ENCODE measurements at places on chromosomes 11 and 22.

DNA sequence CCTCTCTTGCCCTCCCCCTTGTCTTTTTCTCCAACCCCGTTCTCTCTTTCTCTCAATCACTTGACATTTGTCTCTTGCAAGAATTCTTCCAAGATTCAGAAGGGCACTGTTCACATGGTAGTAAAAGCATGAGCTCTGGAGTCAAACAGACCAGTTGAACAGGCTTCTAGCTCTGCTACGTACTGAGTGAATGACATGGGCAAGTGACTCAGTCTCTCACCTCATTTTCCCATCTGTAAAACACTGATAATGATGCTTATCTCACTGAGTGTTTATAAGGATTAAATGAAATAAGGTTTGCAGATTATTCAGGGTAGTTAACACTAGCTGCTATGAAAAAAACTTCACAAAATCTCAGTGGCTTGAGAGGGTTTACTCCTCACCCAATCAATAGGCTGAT lies 5.9 kb upstream of the IL10RA start:
- no peak for DNase-seq

- DNase-seq = no peak
Observed at GRCh38 chr11:76566811-76567210, 103.7 kb downstream of the LRRC32 start.

DNA sequence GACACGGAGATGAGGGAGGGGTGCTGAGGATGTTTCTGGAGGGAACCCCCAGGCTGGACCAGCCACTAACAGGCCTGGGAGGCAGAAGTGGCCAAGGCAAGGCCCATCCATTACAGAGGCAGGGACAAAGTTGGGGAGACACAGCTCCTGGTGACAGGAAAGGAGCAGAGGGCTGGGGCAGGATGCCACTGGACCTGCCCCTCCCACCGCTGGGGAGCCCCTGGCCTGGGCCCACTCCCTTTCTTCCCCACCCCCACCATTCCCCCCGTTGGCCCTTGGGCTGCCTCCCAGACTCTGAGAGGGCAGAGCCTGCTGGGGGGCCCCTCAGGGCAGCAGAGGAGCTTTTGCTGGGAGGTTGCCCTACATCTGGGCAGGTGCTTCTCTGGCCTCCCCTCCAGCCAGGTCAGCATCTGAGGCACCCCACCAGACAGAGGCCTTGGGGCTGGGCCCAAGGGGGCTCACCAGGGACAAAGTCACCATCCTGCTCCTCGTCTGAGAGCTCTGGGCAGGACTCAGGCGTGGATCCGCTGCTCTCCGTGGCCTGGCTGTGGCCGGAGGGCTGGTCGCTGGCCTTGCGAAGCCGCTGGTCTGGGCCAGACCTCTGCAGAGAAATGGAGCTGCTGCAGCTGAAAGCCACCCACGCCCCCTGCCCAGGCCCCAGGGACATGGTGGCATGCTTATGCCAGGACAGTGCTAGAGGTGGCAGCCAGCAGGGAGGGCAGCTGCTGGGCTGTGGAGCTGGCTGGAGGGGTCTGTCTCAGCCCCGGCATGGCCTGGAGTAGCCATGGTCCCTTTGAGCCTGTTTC lies 33.1 kb upstream of the CARS1 start:
- DNase-seq = no peak

DNA sequence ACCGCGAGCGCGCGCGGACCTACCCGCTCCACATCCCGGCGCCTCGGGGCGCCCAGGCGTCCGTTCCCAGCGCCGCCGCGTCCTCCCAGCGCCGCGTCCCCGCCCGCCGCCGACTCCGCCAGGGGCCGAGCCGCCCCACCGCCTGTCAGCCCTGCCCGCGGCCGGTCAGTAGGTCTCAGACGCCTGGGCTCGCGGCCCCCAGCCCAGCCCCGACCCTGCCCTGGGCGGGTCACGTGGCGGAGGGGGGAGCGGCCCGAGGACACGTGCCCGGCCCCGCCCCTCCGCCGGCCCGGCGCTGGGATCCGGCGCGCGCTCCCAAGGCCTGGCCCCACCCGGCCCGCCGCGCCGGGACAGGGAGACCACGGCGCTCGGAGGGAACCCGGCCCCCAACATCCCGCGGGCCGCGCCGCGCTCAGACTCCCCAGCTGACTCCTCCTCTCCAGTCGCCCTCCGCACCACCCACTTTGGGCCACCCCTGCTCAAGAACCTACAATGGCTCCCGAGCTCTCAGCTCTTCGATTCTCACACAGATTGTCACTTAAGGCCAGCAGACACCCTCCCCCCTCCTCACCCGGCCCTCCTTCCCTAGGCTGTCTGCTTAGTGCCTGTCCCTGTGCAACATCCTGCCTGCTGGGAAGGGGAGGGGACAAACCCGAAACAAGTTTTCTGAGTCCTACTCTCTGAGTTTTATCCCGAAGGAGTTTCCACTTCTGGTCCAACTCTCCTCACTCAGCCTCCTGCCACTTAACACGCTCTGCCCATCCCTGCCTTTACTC lies at the start of gene RAB3IL1:
TSS of gene RAB3IL1 (minus strand) at position 233 of the 776 bp plus-strand sequence. CDS start at position 34, 199 bp downstream.
- DNase-seq = no peak

GRCh38 chr22:20259327-20259688 lies 8.8 kb downstream of the RTN4R start:
- DNase-seq = no peak

GRCh38 chr11:130636722-130637464 lies 188.4 kb downstream of the ADAMTS15 start:
- DNase-seq = peak; percentile 24

- no peak for DNase-seq
Observed at GRCh38 chr11:123258877-123259276, 63.8 kb upstream of the CLMP start.

DNA sequence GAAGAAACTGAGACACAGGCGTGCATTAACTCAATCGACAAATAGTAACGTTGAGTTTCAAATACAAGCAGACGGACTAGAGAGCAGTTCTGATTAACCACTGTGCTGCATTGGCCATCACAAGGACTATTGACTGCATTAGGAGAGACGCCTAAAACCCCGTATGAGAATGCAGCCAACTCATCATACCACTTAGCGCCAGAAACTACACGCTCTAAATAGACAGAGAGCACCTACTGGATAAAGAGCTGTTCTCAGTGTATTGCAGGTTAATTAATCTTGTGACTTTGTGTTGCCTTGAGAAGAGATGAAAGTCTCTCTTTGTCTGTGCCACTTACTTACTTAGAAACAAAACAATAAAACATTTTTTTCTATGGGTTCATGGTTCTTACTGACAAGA lies 484.0 kb downstream of the OPCML start:
- DNase-seq = no peak

DNA sequence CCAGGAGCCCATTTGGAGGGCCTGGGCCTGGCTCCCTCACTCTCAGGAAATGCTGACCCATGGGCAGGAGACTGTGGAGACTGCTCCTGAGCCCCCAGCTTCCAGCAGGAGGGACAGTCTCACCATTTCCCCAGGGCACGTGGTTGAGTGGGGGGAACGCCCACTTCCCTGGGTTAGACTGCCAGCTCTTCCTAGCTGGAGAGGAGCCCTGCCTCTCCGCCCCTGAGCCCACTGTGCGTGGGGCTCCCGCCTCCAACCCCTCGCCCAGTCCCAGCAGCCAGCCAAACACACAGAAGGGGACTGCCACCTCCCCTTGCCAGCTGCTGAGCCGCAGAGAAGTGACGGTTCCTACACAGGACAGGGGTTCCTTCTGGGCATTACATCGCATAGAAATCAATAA lies 37.1 kb downstream of the CDKN1C start:
- DNase-seq = no peak

DNA sequence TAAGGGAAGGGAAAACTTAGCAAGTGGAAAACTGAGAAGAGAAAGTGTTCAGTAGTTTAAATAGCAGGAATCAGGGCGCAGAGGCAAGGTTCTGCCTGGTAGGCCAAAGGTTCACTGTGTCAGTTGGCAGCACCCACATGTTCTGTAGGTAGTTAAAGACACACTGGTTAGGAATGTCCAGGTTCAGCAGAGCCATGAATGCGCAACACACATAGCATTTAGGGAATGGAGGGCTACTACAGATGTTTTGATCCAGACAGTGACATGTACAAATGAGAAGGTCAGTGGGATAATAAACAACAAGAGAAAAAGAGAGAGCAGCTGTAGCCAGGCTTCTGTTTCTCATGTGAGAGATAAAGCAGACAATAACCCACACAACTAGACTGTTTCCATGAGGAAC lies 56.2 kb upstream of the ARHGAP42 start:
- DNase-seq = no peak

GRCh38 chr22:49036513-49036912 lies 791.2 kb downstream of the BRD1 start:
- DNase-seq = no peak

- no peak for DNase-seq
Observed at GRCh38 chr11:3022982-3023381, 30.9 kb upstream of the NAP1L4 start.

DNA sequence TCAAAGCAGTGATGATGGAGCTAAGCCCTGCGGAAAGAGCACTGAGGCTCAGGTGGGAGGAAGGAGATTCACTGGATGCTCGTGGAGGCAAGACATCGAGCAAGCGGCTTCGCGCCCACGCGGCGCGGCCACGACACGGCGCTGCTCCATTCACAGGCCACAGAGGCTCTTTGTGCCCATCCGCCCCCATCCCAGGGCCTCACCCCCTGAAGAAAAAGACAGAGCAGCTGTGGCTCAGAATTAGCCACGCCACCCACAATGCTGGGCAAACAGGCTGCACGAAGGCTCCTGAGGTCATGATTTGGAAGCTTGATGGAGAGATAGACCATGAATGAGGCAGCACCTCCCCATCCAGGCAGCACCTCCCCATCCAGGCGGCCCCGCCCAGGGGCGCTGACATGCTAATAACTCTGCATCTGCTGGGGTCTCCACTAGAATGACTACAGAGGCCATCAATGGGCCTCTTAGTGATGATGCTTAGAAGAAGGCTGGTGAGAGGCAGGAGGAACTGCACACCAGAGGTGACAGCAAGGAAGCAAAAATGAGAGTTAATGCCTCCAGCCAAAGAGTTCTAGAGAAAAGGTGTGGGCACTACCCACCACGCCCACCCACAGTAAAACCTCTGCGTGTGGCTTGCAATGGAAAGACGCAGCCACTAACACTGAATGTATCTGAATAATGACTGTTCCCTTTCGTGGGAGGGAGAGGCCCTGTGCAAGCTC lies 43.5 kb downstream of the MYH9 start:
- no peak for DNase-seq

- no peak for DNase-seq
Observed at GRCh38 chr11:128988242-128988970, 45.7 kb upstream of the TP53AIP1 start.

- no peak for DNase-seq
Observed at GRCh38 chr11:15636521-15637089, 521.9 kb downstream of the INSC start.

GRCh38 chr11:126214841-126215240 lies 3.3 kb downstream of the FAM118B start:
- no peak for DNase-seq

GRCh38 chr11:120637131-120637530 lies 125.6 kb downstream of the GRIK4 start:
- no peak for DNase-seq

- DNase-seq = no peak
Observed at GRCh38 chr11:112540261-112540660, 279.6 kb upstream of the PLET1 start.

- no peak for DNase-seq
Observed at GRCh38 chr11:2828585-2829330, 56.8 kb downstream of the CDKN1C start.

DNA sequence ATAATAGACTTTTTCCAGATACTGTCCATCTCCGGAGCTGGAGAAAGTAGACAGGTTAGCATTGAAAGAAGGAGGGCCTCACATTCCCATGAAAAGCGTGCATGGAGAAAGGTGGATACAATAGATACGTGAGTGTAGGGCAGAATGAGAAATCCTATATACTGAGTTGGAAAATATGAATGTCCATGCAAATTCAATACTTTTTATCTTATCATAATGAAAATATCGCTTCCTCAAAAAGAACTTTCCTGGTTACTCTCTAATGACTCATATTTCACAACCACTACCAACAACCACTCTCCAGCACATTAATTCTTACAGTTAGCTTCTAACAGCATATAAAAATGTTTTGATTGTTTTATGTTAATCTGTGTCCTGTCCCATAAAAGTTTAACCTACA lies 22.0 kb upstream of the MS4A6A start:
- no peak for DNase-seq

DNA sequence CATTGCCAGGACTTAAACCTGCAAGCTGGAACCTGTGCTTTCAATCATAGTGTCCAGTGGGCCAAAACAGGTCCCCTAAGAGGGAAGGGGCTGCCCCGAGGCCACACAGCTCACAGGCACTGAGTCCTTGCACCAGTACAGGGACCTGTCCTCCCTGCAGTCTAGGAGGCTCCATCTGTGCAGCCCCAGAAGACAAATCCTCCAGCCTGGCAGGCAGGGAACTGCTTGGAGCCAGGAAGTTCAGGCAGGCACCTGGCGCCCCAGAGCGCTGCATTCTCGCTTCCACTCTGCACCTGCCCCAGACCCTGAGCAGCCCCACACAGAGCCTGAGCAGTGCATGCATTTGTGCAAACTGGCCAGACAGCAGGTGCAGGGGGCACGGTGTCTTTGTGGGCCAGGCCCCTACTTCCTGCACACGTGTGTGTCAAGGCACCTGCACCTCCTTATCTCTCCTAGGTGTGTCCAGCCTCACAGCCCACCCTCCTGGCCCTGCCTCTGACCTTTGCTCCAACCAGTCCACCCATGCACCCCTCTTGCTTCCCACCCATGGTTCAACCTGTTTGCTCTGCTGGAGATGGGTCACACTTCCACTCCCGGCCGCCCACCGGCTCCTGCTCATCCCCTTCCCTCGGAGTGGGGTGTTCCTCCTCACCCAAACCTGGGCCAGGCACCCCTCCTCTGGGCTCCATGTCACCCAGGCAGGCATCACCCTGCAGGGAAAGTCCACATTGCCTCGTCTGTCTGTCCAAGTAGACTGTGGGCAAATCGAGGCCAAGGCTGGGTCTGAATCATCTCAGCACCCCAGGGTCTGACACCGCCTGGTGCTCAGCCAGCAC lies 19.0 kb downstream of the LINC01488 start:
- DNase-seq = no peak

DNA sequence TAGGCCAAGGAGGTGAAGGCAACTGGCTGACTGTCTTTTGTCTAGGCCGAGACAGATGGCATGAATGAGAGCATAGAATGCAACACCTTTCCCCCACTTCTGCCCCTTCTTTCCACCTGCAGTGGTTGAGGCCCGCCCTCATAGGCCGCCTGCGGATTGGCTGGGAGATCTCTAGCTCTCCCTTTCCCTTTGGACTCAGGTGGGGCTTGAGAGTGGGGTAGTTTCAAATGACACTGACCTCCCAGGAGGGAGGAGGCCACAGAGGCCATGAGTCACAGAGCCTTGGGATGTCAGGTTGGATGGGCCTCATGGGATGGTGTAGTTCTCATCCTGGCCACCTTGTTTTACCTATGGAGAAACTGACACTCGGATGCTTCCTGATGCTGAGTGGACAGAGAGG lies 9.1 kb downstream of the MICAL2 start:
- DNase-seq = peak; percentile 66

- no peak for DNase-seq
Observed at GRCh38 chr11:73053964-73054363, 88.2 kb downstream of the FCHSD2 start.

DNA sequence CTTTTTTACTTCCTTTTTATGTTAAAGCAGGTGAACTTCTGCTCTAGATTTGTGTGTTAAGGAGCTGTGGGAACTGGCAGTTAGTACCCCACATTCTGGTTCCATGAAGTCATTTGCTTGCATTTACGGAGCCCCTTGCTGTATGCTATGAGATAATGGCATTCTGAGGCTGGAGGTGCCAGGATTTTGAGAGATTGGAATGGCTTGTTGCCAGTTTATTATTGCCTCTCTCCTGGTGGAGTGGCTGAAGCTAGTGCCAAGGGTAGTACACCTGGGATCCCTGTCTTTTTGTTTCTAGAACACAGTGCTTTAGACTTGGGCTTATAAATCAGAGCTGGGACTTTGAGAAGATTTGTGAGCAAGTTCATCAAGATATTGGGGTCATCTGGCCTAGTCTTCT lies 73.8 kb downstream of the STIM1 start:
- peak; percentile 90 for DNase-seq
